ENCODE measurements at places on chromosomes 2 and 18. TPM values are rescaled to one million over a fixed set of nuclear protein-coding genes. Genes with fewer than 3 reads are reported as not detected.

SLC9A4 gene
- 0.08 TPM for total RNA-seq

ST6GAL2 gene
- total RNA-seq = not detected

IL1B gene
- total RNA-seq = not detected

CABLES1 gene
- total RNA-seq = 1.4 TPM

GALR1 gene
- total RNA-seq = not detected

FZD7 gene
- 0.82 TPM for total RNA-seq

WNT6 gene
- not detected for total RNA-seq

ADD2 gene
- 25.7 TPM for total RNA-seq

RAMP1 gene
- total RNA-seq = 1.1 TPM

SERPINB8 gene
- total RNA-seq = 7.3 TPM

NFATC1 gene
- total RNA-seq = 50.8 TPM

DNER gene
- total RNA-seq = not detected

TMEFF2 gene
- not detected for total RNA-seq

CAVIN2 gene
- not detected for total RNA-seq

DHRS9 gene
- total RNA-seq = 0.36 TPM

CLHC1 gene
- 19.4 TPM for total RNA-seq

CPSF3 gene
- total RNA-seq = 43.3 TPM

STPG4 gene
- total RNA-seq = 0.19 TPM

DOK6 gene
- not detected for total RNA-seq

PTH2R gene
- total RNA-seq = 0.11 TPM

CMPK2 gene
- total RNA-seq = 102 TPM

GPR17 gene
- total RNA-seq = not detected

MAP3K20 gene
- total RNA-seq = 14.9 TPM

SERPINB2 gene
- 2.3 TPM for total RNA-seq
